ENCODE measurements at places on chromosomes 4 and X. TPM values are rescaled to one million over a fixed set of nuclear protein-coding genes. Genes with fewer than 3 reads are reported as not detected.

Gene CENPE
- total RNA-seq: 1.3 TPM

Gene UGT2B10
- total RNA-seq: not detected

Gene SLC4A4
- 33.1 TPM for total RNA-seq

Gene PPP4R3C
- not detected for total RNA-seq

Gene CCSER1
- total RNA-seq: 9.9 TPM

Gene HCCS
- 48.2 TPM for total RNA-seq

GRCh38 chr4:48175806-48176205 lies 41.8 kb upstream of the TXK start:
- DNase-seq: no peak

DNA sequence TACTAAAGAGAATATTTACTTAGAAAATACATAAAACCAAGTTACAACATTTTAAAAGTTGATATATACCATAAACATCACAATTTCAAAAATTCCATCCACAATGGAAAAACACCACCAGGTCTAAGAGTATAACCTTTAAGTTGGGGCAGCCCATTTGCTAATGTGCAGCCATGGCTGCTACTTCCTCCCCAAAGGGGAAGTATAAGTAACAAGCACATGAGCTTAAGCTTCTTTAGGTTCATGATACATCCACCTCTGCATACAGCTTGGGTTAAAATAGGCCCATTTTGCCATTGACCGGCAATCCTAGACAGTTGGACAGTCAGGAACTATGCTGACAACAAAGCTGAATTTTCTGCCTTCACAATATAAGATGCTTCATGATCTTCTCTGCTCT lies 16.6 kb upstream of the GASK1B start:
- DNase-seq: no peak

DNA sequence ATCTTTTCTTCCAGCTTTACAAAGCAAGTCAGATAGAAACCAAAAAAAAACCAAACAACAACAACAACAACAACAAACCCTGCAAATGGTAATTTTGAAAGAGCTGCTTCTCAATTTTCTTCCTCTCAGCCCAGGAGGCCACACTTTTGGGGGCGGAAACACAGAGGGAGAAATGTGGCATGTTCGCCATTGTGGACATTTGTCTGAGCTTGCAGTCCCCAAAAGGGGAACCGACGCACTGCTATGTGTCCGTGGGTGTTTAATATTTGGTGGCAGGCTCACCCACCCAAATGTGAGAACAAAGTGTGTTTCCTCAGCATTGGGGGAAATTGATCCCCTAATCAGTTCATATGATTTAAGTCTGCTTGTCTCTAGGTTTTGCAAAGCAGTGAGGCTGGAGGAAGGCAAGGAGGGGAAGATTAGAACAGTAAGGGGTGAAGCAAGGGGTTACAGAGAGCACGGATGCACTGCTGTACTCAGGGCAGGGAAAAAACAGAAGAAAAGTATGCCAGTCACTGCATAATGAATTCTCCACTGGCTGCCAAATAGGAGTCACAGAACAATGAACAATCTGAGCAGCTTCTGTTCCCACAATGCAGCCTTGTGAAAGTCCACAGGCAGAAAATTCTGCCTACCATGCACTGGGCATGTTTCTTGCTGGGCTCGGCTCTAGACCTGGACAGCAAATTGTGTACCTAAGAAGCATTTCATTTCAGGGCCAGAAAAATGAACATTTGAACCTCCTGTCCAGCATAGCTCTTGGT lies 74.7 kb upstream of the GPM6B start:
- DNase-seq: no peak

DNA sequence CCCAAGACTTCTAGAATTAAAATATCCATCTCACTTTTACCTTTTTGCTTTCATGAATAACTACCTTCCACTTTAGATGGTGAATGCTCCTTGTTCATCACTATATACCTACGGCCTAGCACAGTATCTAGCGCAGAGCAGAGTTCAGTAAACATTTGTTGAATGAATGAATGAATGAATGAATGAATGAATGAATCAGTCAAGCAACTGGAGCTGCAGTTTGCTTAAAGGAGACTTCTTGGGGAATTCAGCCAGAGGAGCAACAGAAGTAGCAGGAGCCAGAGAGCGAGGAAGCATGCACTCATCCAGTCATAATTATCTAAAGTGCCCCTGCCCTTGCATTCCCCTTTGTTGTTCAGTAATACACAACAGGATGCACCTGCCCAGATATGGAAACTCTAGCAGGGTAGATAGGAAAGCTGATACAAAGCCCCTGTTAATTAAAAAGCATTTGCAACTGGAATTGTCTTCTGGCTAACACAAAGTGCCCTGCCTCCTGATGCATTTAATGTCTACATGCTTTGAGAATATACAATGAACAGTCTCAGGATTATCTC lies 103.0 kb upstream of the MBNL3 start:
- DNase-seq: no peak

GRCh38 chr4:187387739-187388138 lies 607.8 kb upstream of the ZFP42 start:
- DNase-seq: no peak

DNA sequence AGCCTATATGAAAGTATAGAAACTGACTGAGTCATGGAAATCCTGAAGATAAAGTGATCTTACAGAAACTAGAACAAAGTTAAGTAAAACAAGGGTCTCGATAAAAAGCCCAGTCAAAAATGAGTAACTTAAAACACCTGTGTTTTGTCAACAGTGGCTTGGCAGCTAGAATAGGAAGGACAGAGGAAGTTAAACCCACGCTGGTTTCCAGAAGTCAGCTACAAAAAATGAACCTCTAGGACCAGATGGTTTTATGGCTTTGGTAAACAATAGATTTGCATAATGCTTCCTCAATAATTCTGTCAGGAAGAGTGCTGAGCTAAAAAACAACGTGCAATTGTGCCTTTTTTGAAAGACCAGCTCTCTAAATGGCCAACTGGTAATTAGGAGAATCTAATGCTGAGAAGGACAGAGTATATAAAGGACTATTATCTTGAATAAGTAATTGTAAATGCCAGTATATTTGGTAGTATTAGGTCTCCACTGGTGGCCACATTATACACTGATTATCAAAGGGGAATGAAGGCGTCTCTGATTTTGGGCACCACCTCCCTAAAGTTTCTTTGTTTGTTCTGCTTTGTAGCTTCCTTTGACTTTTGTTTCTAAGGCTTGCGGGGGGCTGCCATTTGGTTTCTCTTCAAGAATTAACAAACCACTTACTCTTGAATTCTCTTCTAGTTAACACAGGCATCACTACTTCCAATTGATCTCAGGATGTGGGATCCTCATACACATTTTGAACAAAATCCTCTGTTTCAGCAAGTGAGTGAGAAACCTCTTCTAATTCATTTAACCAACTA lies 72.2 kb upstream of the PPP3CA start:
- DNase-seq: no peak

DNA sequence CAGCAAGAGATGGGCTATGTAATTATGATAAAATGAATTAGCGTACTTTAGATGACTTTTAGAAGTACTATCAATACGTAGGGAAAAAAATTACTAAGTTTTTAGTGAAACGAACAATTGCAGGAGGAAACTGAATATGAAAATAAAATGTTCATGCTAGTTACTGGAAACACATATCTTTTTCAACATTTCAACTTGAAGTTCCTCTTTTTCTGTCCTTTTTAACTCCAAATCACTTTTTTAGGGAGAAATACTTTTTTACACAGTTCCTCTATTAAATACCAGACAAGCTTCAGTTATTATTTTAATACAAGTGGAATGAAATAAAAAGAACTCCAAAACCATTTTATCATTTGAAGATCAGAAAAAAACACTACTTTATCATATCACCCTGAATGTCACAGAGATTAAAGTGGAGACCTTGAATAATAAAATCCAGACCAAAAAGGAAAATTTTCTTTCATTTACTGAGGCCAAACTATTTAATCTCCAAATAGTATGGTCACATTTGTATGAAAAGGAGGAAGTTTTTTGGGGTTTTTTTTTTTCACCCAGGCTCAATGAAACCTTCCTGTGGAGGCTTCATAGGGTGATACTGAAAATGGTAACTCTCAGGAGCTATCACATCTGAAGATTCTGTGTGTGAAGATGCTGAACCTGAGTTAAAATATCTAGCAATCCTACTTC lies 306.2 kb downstream of the INPP4B start:
- DNase-seq: no peak

GRCh38 chr4:10599574-10599973 lies 85.0 kb downstream of the CLNK start:
- no peak for DNase-seq

DNA sequence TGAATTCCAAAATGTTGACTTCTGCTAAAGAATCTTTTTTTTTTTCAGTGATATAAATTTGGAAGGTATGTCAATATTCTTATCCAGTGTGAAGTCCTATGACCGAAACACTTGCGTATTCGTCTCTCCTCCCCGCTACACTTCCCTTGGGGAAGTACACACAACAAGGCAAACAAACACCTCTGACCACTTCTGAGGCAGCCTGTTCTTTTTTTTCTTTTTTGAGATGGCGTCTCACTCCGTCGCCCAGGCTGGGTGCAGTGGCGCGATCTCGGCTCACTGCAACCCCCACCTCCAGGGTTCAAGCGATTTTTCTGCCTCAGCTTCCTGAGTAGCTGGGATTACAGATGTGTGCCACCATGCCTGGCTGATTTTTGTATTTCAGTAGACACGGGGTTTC lies 78.1 kb upstream of the DHRSX start:
- DNase-seq: no peak

DNA sequence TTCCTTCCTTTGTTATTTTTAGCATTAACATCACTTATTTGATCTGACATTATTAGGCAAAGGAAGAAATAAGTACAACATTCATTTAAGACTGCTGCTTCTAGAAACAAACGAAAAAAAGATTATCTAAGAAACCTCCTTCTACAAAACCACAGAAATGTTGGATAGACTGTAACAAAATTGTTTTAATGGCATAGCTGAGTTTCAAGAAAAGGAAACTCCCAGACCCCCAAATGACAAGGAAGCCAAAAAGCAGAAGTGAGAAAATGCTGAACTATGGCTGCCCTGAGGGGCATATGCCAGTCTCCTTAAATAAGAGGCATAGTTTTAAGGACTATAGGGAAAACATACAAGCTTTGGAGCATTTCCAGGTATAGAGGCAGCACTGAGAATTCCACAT lies 1431.6 kb upstream of the TENM3 start:
- DNase-seq: no peak

DNA sequence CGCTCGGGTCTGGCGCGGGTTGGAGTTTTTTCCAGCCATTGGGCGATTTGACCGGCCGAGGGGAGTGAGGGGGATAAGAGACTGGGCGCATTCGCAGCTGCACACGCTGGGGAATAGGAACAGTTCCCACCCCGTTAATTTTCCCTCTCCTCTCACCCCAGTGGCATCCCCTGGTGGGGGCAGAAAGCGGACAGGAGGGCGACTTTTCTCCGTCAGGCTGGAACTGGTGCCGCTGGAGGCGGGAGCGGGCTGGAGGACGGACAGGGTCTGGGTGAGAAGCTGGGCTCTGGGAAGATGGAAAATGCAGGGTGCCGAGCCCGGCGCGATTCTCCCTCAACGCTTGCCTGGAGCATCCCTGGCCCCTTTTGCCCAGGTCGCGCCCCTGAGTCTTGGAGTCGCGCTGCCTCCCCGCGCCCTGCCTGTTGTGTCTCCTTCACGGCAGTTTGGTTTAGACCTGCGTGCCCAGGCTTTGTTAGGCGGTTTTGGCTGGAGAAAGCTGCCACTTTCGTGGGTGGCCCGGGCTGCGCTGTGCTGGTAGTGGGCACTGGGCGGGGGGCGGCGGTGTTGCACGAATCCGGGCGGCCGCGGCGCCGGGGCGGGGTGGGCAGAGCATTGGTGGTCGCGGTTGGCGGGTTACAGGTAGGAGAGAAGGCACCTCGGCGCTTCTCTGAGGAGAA lies 2.0 kb downstream of the ADGRL3 start:
- DNase-seq: no peak

DNA sequence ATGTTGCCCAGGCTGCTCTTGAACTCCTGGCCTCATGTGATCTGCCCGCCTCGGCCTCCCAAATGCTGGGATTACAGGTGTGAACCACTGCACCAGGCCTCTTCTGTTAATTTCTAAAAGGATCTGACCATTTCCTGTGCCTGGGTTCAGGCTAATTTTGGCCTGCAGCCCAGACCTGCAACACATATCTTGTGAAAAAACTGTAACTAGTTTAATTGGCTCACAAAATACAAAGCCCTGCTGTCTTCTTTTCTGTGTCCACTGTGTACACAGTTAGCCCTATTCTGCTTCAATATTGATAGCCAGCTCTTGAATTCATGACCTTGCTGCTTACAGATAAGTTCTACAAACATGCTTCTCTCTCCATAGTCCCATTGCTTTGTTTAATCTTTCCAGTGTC lies 753.5 kb downstream of the PDHA2 start:
- no peak for DNase-seq

DNA sequence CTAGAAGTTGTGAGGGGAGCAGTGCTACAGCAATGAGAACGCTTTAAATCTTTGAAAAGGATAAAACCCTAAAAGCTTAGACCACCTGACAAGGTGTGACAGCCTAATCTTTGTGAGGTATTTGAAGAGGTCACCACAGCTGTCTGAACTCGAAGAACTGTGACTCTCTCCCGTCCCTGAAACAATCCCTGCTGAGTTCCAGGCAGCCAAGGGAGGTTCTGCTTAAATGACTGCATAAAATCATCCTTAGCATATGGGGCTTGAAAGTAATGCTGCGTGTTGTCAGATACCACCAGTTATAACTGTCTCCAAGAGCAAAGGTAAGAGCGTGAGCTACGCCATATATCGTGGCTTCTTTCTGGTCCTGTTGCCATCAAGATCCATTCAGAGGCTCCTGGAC lies 696.3 kb downstream of the PCDH7 start:
- no peak for DNase-seq

GRCh38 chrX:38221391-38221929 lies 789 bp upstream of the SRPX start:
- no peak for DNase-seq

DNA sequence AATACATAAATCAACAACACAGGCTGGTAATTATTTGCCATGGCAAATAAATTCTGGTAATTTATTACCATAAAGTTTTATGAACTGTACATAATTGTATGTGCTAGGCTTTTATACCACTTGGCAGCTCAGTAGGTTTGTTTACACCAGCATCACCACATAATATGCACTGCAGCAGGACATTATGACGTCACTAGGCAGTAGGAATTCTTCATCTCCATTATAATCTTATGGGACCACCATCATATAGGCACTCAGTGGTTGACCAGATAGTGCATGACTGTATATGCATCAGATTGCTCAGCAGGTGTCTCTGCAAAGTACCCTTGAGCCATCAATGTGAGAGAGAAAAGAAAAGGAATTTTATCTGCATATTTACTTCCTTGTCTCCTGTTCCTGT lies 295.4 kb downstream of the CFAP47 start:
- DNase-seq: no peak

GRCh38 chr4:42871671-42872290 lies 20.7 kb upstream of the GRXCR1 start:
- no peak for DNase-seq
